Mesendoderm (in vitro differentiated cells): ENCODE measurements at places on chromosomes 2 and 18.

DNA sequence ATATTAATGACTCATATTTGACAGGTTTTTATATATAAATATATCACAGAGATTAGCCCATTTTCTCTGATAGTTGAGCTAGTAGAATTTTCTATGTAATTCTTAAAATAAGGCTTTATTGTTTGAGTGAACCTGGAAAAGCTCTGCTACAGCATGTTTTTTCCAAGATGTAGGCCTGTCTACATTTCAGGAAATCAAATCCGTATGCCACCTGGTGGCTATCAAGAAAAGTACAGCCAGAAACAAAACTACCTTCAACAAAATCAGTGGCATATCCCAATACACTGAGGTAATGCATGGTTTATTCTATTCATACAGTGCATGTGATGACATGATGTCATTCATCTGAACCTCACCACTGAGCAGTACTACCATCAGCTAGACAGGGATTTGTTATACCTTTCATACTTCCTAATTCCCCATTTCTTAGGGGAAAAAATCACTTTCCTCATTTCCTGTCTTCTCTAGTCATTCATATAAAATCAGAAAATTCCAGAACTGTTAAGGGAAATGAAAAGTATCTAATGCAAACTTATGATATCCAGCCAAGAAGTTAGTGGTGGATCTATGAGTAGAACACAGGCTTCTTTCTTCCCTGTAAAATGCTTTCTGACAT lies 310.4 kb upstream of the SYT4 start:
- DNase-seq: peak; percentile 47

GRCh38 chr18:75464356-75464755 lies 36.9 kb upstream of the SMIM21 start:
- DNase-seq: no peak

- no peak for DNase-seq
These were observed 59.2 kb downstream of the AAK1 start for GRCh38 chr2:69584127-69584889.

DNA sequence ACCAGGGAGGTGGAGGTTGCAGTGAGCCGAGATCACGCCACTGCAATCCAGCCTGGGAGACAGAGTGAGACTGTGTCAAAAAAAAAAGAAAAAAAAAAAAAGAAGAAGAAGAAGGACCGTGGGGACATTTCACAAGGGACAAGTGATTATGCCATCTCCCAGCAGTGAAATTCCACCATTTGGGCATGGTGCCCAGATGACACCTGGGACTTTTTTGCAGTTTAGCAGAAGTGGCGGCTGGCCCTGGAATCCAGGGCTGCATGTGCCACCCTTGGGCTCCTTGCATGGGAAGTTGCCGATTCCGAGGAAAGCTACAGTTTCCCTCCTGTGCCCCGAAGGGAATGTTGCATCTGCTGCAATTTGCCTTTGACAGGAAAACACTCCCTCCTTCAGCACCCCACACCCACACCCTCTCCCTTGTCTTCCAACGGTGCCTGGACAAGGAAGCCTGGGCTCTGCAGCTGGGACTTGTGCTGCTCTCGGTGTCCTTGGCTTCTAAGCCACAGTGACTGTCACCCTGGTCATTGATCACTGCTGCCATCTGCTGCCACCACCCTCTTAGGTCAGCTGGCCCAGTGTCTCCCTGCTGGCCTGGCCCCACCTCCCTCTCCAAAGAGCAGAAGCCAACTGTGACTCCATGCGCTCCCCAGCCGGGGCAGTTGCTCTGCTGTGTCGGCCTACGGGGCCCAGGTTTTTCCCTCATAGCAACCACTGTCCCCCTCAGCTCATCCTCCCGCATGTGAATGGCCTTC lies 56.4 kb upstream of the LRRC30 start:
- DNase-seq: peak; percentile 88

- DNase-seq: no peak
These were observed 188.7 kb upstream of the SATB2 start for GRCh38 chr2:199646439-199646838.

DNA sequence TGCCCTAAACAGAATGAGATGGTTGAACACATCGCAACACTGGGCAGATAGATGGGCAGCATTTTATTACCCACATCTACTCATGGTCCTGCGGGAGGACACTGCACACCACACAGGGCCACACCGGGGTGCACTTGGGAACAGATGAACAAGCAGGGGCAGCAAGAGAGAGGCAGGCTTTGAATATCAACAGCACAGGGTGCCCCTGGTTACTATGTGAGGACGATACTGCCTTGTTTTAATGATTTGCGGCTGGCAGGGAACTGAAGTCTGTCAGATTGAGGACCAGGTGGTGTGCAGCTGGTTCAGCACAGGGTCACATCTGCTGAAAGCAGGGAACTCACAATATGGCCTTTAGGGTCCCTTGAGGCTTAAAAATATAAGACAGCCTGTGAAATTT lies 195.7 kb downstream of the PIEZO2 start:
- DNase-seq: no peak

- peak; percentile 51 for DNase-seq
These were observed 17.8 kb downstream of the OTOF start for GRCh38 chr2:26459991-26460612.

DNA sequence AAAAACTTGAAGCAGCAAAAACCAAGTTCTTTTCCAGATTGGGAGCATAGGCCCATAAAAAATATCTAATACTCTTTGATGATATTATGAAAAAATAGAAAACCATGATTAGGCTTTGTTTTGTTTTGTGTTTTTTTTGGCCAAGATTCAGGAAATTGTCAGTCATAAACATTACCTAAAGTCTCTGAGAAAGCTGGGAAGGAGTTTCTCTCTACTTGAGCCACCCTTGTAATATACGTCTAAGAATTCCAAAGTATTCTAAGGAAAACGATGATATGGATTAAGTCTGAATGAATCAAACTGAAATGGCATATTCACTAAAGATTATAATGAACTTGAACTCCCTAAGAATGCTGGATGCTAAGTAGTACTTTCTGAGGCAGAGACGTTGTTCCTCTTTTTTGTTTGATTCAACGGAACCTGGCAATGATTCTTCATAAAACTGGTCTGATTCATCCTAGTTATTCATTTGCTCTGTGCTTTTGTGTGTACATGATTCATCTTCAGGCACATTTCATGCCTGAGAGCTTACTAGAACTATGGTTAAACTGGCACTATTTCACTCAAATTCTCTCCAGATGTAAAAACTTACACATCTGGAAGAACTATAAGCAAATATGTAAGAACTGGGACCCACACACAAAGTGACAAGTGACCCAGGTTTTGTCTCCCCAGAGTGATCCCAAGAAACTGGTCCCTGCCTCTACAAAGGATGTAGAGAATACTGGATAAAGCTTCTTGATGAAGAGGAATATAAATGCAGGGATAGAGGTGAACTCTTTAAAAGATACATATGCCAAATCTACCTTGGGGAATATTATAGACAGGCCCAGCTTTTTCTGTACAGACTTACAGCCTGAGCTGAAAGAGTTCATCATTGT lies 159.7 kb downstream of the DOCK10 start:
- DNase-seq: no peak

DNA sequence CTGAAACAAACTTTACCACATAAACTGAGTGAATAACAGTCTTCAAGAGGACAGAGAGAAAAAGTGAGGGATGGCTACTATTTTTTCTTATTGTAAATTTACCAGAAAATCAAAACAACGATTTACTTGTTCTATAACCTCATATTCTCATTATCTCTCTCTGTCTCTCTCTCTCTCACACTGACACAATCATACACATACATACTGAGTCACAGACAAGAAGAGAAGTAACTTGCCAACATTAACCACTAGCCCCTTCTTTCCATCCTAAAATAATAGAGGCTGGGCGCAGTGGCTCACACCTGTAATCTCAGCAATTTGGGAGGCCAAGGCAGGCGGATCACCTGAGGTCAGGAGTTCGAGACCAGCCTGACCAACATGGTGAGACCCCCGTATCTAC lies 18.2 kb downstream of the SATB2 start:
- DNase-seq: no peak

GRCh38 chr2:191245046-191245868 lies at the start of gene MYO1B:
TSS of gene MYO1B (plus strand) at chr2:191245404. CDS start at chr2:191276896, 31,492 bp downstream.
- peak; percentile 92 for DNase-seq

GRCh38 chr18:58284699-58285448 lies 240.8 kb downstream of the NEDD4L start:
- DNase-seq: peak; percentile 23

DNA sequence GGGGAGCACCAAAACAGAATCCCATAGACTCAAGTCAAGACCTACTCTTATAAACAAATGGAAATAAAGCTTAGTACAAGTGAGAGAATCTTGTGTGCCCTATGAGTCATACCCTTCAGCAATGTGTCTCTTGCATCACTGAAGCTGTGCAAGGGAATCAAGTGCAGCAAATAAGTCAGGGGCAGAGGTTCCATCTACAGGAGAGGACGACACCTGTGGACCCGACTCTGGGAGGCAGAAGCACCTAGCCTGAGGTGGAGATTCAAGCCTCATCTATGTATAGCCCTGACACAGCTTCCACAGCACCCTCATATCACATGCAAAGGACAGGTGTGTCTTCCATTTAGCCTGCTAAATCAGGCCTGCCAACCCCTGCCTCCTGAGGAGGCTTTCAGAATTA lies 298.2 kb downstream of the CNTNAP5 start:
- no peak for DNase-seq

- no peak for DNase-seq
These were observed 54.5 kb downstream of the ACSL3 start for GRCh38 chr2:222915092-222915957.

GRCh38 chr2:209872675-209873074 lies 101.0 kb downstream of the UNC80 start:
- DNase-seq: peak; percentile 81

DNA sequence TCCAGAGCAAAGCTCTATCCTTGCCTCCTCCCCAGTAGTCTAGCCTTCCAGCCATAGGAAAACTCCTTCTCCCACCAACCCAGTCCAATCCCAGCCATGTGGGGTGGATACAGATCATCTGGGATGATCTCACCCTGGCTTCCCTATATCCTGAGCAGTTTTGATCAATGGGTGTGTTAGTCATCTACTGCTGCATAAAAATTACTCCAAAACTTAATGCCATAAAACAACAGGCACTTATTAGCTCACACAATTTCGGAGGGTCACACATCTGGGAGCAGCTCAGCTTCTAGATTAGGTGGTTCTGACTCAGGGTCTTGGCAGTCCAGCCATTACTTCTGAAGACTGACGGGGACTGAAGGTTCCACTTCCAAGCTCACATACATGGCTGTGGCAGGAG lies 190.4 kb downstream of the SPP2 start:
- DNase-seq: no peak

DNA sequence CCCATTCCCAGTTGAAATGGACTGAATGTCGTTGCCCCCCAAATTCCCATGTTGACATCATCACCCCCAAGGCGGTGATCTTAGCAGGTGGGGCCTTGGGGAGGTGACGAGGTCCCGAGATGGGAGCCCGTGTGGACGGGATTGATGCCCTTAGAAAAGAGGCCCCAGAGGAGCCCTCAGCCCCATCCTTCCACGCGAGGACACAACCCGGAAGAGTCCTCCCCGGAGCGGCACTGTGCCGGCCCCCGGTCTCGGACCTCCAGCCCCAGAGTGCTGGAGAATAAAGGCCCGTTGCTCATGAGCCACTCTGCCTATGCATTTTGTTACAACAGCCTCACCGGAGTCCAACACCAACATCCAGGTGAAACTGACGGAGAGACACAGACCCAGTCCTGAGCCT lies 30.4 kb upstream of the SALL3 start:
- no peak for DNase-seq

DNA sequence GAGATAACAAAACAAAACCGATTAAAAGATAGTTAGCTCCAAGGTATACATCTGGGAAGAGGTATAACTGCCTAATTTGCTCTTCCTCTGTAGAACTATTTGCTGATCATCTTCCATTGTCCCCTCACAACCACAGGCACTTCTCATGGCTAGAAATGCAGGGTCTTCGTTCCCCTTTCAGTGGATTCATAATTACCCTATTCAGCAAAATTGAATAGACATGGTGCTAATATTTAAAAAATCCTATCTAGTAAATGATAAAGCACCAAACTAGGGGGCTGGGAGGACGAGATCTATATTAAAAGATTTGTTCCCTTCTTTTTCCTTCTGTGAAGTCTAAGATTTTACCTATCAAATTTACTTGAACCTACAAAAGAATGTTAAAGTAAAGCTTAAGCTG lies 30.8 kb upstream of the ADAM17 start:
- no peak for DNase-seq

DNA sequence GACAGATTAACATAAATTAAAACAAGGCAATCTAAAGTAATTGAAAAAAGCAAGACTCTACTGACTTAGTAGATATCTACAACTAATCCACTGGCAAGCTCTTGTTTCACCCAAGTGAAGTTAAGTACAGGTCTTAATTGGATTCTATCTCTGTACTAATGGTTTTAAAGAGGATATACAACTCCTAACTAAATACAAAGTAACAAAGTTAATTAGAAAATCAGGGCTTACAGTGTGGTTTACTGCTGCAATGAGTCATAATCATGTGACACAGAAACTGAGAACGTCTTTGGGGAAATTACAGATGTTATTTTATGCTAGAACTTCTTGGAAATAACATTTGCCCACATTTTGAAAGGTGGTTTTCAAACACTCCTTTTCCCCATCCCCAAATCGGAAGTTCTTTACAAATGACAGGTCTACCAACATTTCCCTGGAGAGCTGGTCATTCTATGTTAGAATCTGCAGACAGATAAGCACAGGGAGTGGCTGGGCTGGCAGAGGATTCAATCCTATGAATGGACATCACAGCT lies 245.3 kb downstream of the STK39 start:
- DNase-seq: no peak

DNA sequence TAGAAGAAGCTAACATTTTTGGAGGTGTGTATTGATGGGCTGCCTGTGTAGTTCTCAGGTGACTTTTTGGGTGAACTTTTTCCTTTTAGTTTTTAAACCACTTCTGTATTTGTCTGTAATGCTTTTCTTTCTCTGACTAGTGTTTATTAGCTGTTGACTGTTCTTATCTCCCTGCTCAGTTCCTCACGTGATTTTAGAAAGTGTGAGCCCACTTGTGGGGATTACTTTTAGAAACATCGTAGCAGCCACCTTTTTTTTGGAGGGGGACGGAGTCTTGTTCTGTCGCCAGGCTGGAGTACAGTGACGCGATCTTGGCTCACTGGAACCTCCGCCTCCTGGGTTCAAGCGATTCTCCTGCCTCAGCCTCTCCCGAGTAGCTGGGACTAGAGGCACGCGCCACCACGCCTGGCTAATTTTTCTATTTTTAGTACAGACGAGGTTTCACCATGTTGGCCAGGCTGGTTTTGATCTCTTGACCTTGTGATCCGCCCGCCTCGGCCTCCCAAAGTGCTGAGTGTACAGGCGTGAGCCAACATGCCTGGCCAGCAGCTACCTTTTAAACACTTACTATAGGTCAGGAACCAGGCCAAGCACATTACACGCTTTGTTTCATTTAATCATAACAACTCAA lies 9.2 kb upstream of the CDKL4 start:
- no peak for DNase-seq
